ENCODE measurements at places on chromosomes 11 and 22.

DNA sequence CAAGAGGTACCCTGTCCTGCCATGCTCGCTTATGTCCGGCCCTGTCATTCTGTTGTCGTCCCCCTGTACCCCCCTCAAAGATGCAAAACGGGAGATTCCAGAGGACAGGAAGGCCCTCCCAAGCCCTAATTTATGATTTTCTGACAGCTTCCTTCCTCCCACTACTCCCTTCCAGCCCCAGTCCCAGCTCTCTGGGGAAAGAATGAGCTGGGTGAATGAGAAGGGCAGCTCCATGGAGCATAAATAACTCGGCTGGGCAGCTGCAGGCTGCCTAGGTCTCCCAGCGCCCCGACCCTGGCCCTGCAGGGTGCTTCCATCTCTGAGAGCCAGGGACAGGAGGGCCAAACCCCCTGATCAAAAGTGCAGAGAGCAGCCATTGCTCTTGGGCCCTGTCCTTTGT, 3.9 kb upstream of the EMID1 start:
- DNase-seq: no peak

GRCh38 chr11:70628855-70629844, 230.8 kb downstream of the CTTN start:
- DNase-seq: no peak

GRCh38 chr11:9498457-9499078, 37.8 kb downstream of the ZNF143 start:
- DNase-seq: no peak

DNA sequence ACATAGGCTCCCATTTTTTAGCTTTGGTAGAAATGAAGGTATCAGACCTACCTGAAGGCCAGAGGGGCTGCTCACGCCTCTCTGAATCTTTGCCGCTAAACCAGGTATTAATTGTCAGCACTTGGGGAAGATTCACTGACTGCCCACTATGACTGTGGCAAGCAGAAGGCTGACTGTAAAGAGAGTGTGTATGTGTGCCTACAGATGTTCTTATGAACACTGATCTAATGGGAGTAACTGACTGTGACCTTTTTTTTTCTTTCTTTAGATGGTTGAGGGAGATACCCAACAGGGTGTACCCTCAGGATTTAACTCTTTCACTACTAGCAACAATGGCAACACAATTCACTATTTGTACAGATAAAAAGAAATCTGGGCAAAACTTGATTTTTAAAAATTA, at the start of gene RAG2:
Gene RAG2, minus strand, starts transcription at position 186 of the 400 bp plus-strand sequence. CDS start 4,068 bp downstream, outside the sequence.
- no peak for DNase-seq

- no peak for DNase-seq
These were observed 34.3 kb downstream of the MRTFA start for GRCh38 chr22:40602231-40602630.

DNA sequence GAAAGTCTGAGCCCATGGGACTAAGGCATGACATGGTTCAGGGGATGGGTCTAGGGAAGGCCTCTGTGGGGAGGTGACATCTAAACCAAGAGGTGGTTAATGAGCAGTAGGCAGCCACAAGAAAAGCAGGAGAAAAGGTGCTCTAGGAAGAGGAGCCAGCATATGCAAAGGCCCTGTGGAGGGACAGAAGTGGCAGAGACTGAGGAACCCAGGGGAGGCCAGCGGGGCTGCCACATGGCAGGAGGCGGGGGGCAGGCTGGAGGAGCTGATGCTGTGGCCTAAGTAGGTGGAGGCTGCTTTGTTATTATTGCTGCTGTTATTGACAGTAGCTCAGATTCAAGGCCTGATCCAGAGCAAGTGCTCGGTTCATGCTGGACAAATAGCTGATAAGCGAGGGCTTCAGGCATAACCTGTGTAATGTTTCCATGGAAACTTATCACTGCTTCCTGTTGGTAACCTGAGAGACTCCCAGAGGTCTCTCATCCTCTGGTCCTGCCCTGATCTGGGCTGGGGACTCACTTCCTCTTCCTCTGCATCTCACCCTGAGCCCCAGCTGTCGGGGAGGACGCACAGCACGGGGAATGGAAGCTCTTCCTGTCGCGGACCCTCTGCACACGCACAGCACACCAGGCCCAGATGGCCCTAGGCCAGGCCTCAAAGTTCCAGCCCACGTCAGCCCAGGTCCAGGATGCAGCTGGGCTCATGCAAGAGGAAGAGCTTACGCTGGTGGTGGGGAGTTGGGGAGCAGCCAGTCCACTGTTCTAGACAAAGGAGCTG, 75.2 kb upstream of the TP53I11 start:
- DNase-seq: no peak

GRCh38 chr11:68327586-68328370, 15.4 kb downstream of the LRP5 start:
- no peak for DNase-seq

- peak; percentile 66 for DNase-seq
These were observed 826.3 kb downstream of the DLG2 start for GRCh38 chr11:84800755-84801346.

- peak; percentile 60 for DNase-seq
These were observed 700 bp upstream of the DEPDC5 start for GRCh38 chr22:31753005-31753633.

- no peak for DNase-seq
These were observed 168.9 kb downstream of the MN1 start for GRCh38 chr22:27632451-27633295.

DNA sequence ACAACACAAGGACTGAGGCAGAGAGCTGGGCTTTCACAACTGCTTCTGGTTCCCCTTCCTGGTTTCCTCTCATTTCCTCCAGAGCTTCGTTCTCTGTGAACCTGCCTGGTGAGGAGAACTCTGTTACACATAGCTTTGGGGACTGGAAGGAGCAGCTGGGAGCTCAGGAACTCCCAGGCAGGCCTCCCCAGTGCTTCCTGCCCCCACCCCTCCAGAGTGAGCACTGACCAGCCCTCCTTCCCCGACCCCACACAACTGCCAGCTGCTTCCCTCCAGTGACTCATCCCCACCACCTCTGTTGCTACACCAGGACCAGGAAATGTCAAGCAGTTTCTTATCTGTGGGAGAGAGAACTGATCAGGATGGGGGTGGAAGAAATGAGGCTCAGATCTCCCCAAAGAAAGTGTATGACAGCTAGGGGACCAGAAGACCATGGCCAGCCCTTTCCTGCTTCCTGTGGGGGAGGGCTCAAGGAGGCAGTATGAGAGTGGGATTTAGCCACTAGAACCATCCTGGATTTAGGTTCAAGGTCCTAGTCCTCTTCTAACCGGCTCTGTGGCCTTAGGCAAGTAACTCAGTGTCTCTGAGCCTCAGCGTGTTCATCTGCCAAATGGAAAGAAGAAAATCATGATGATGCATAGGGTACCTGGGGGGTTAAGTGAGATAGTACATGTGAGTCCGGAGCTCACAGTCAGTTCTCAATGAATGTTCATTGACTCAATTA, 4.5 kb upstream of the TP53I11 start:
- DNase-seq: peak; percentile 47

DNA sequence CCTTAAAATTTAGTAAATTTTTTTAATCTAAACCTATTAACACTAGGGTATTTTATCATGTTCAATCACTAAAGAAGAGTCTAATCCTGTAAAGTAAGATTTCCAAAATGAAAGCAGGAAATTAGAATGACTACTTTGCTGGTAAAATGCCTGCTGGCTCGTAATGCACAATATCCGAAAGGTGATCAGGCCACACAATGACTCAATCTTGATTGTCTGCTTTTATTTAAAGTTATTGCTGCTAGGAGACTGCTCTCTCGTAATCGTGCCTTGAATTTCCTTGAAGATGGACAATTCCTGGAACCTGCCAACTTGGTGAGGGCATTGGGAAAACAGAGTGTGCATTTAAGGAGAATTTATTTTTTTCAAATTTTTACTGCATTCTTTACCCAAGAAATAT, 1786.5 kb upstream of the RAG2 start:
- DNase-seq: peak; percentile 1

DNA sequence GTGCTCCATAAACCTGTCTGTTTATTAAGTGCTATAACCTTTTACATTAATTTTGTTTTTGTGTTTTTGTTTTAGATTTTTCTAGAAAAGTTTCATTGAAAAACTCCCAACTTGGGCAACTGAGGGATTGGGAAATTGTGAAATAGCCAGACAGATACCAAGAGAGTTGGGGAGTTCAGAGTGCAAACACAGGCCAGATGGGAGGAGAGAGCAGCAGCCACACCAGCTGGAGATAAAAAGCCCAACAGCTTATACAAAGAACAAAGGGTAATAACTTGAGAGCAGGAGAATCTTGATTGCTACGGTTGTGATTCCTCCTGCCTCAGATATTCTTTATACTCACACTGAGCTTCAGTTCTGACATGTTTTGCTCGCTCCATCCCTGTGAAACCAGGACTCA, 1642.2 kb downstream of the LRRC4C start:
- no peak for DNase-seq

- DNase-seq: no peak
These were observed 30.3 kb downstream of the TPCN2 start for GRCh38 chr11:69078930-69079605.

DNA sequence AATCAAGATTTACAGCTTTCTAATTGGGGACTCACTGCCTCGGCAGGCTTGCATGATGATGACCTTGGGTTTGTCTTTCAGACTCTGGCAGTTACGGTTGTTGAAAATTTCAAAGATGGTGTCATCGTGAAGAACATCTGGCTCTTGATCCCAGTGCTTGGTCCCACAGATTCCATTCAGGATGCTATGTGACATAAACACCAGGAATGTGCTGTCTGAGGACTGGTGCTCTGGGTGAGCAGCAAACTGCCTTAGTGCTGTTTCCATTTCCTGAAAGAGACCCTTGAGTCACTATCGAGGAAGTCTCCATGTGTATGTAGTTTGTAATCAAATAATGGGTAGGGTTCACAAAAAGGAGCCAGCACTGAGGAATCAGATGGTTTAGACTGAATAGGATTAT, 7.1 kb downstream of the CASP12 start:
- DNase-seq: peak; percentile 67

DNA sequence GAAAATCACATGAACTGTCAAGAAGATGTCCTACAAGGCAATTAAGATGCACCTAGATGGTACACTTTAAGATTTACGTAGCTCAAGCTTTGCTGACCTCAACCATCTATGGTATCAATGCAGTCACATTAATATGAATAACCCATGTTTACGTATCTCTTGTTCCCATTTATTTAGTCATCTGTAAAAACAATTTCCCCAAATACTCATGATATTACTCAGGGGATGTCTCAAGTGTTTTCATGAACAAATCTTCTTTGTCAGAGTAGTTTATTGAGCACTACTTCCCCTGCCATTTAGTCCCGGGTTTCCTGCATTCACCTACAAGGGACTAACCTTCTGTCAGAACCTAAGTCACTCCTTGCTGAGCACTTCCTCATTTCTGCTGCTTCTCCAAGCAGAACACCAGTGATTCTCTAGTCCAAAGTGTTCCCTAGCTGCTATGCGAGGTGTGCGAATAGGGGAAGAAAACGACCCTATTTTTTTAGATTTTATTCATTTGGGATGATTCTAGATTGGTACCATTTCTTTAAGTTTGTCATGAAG, 554.3 kb upstream of the LRRC4C start:
- no peak for DNase-seq

GRCh38 chr11:12199231-12199948, 89.0 kb downstream of the MICAL2 start:
- DNase-seq: no peak

DNA sequence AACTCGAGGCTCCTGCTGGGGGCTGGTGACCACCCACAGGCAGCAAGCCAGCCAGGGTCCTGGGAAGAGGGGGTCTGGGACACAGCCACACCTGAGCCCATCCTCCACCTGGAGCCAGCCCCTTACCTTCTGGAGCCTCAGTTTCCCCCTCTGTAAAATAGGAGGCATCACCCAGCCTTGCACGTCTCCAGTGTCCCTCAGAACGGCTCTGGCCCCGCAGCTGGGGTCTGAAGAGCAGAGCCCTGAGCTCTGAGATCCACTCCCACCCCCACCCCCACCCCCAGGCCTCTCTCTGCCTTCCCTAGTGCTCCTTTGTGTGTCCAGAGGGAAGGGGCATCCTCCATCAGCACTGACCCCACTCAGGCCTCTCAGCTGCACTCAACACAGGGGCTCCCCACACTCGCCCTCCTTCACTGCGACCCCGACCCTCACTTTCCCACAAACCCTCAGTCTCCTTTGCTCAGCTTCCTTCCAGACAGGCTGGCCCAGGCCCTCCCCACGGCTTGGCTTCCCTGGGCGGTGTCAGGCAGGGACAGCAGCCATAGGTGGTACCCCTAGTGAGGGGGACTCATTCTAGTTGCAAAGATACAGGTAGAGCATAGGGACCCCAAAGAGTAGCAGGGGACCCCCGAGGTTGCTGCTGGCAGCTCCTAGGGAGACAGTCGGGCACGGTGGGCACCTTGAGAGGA, 33.3 kb upstream of the KCNQ1OT1 start:
- DNase-seq: no peak

DNA sequence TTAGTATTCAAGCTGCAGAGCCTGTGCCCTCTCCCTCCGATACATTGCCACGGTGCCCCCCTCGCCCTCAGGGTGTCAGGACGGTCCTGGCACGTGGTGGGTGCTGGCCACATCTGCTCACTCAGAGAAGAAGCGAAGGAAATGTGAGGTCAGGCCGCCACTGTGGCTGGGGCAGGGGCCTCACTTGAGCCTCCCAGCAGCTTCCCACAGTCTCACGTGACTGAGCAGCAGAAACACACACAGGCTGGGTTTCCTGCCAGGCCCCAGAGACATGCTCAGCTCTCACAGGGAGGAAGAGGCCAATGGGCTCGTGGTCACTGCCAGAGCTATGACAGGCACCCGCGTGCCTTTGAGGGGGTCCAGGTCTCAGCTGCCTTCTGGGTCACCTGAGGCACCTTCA, 37.9 kb upstream of the PRR5 start:
- no peak for DNase-seq

GRCh38 chr11:111179184-111179910, 66.2 kb upstream of the POU2AF2 start:
- no peak for DNase-seq

DNA sequence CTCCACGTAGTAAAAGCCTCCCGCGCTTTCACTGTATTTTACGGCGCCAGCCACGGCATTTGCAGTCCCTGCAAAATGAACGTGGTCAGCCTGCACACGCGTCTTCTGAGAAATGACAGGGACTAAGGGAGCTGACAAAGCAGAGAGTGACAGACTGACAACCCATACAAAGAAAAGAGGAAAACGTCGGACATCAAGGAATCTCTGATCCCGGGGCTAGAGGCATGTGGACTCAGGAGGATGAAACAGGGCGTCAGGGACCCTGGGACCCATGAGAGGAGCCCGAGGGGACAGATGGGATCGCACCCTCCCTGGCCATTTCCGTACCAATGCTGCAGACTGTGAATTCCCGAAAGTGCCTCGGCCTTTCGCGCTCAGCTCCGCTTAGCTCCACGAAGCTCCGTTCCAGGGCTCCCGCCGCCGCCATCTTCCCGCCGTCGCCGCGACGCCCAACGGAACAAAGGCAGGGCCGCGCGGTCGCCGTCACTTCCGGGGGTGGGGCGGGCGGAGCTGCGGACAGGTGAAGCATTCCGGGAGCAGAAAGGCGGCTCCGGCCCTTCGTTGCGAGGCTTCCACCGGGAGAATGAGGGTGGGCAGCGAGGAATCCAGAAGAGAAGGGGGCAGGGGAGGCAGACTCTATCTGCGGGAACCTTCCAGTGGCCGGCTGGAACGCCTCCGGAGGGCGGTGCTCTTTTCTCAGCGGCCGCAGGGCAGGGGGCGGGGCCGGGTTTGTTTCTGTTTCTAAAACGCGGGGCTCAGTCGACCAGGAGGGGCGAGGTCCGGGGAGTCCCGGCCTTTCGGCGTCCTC, at the start of gene NUP160:
Gene NUP160, minus strand, starts transcription at position 459 of the 808 bp plus-strand sequence. Its CDS starts 32 bp downstream, at position 427.
- DNase-seq: peak; percentile 78

All from ELR (cell line).